ENCODE measurements at places on chromosomes 13 and 19. TPM values are rescaled to one million over a fixed set of nuclear protein-coding genes. Genes with fewer than 3 reads are reported as not detected.

DNA sequence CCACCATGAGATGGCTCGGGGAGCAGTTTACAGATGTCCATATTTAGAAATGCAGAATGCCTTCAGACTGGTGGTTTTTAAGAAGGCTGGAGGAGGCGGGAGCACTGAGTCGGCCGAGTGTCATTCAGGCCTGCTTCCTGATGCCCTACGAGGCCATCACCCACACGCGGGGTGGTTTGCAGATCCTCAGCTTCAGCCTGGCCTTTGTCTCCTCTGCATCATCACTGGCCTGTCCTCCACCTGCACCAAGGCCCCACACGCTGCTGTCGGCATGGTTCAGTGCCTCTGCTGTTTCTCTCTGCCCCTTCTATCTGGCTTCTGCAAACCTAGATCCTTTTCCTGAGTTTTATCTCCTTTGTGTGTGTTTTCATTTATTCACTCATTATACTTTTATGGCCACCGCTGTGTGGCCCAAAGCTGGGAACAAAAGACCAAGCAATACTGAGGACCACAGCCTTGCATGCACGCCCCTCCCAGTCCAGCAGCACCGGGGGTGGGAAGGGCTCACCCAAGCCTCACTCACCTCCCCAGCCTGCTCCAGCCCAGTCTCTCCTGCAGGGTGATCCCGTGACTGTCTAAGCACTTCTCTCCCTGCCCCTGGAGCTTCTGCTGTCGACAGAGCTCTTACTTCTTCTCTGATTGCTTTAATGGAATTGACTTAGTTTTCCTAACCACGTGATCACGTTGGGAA is 240.8 kb downstream of the TEX29 start:
- H3K36me3 ChIP-seq, result no peaks in the 10 kb centered on the region
- DNase-seq, result no peak
- no peaks in the 10 kb centered on the region for H3K4me1 ChIP-seq
- H3K4me3 ChIP-seq, result no peak overlapping the region
- no peak overlapping the region for H3K27ac ChIP-seq

- H3K27me3 ChIP-seq, result no peaks in the 10 kb centered on the region
- H3K36me3 ChIP-seq, result no peaks in the 10 kb centered on the region
- H3K4me1 ChIP-seq, result no peaks in the 10 kb centered on the region
- no peak overlapping the region for H3K4me3 ChIP-seq
Measured at GRCh38 chr13:50365408-50366391, 350.5 kb downstream of the KCNRG start.

GRCh38 chr19:50461066-50461875 is 15.0 kb upstream of the EMC10 start:
- no peaks in the 10 kb centered on the region for H3K36me3 ChIP-seq
- DNase-seq, result peak; percentile 36

- DNase-seq, result no peak
- no peak overlapping the region for H3K27ac ChIP-seq
- H3K36me3 ChIP-seq, result no peaks in the 10 kb centered on the region
- H3K4me1 ChIP-seq, result peaks cover 16% of the 10 kb centered on the region
- H3K27me3 ChIP-seq, result peaks cover 62% of the 10 kb centered on the region
Measured at GRCh38 chr19:51598159-51598915, 27.3 kb downstream of the ZNF175 start.

- no peaks in the 10 kb centered on the region for H3K4me1 ChIP-seq
- H3K4me3 ChIP-seq, result no peak overlapping the region
- no peaks in the 10 kb centered on the region for H3K27me3 ChIP-seq
- H3K36me3 ChIP-seq, result no peaks in the 10 kb centered on the region
- H3K27ac ChIP-seq, result no peak overlapping the region
Measured at GRCh38 chr13:64314331-64314730, 2898.7 kb upstream of the PCDH20 start.

The APC2 gene
- 0.22 TPM for total RNA-seq

DNA sequence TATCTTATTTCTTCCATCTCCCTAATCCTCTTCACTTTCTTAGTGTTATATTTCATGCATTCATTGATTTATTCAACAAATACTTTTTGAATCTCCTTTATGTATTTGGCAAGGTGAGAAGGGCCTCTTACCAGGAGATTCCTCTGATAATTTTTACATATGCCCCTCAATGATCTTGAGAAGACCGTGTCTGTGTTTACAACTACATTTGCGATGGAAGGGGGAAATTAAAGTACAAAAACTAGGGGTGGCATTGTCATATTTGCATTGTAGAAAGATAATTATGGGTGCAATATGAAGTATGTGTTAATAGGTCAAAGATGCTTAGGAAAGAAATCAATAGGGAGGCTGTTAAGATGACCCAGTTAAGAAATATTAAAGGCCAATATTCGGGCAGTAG is 1108.4 kb upstream of the MIR17HG start:
- no peak overlapping the region for H3K27ac ChIP-seq
- no peaks in the 10 kb centered on the region for H3K36me3 ChIP-seq
- no peak for DNase-seq
- no peaks in the 10 kb centered on the region for H3K4me1 ChIP-seq

- peaks cover 6% of the 10 kb centered on the region for H3K4me1 ChIP-seq
- no peak for DNase-seq
- no peak overlapping the region for H3K4me3 ChIP-seq
Measured at GRCh38 chr19:34217952-34218817, 36.2 kb upstream of the GARRE1 start.

Measured in left ventricle myocardium inferior (tissue), 1 donor.